Stimulated activated CD8-positive, alpha-beta memory T cell treated with anti-CD3 and anti-CD28 coated beads, Interleukin-4, amount 100 ng/mL, for 1 hour (primary cell): ENCODE measurements at places on chromosomes 16 and 17.

- no peak for DNase-seq
These were observed 14.9 kb downstream of the NAA60 start for GRCh38 chr16:3458278-3458851.

- DNase-seq, result no peak
These were observed 28.1 kb downstream of the HSBP1 start for GRCh38 chr16:83835586-83836566.

DNA sequence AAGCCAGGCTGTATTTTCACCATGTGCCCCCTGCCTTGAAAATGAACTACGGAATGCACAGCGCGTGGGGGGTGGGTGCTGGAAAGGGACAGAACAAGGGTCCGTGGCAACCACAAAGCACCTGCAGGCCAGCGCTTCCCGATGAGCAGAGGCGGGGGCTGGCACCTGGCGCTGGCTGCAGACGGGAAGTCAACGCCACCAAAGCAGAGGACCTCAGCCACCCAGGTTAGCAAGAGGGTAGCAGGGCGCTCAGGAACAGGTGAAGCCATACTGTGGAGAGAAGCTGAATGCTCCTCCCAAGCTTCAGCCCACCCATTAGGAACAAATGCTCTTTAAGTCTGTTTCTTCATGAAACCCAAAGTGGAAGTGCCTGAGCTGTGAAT, 64.7 kb downstream of the KLHDC4 start:
- no peak for DNase-seq

- DNase-seq, result no peak
These were observed 168.6 kb upstream of the IRX3 start for GRCh38 chr16:54455030-54455725.

DNA sequence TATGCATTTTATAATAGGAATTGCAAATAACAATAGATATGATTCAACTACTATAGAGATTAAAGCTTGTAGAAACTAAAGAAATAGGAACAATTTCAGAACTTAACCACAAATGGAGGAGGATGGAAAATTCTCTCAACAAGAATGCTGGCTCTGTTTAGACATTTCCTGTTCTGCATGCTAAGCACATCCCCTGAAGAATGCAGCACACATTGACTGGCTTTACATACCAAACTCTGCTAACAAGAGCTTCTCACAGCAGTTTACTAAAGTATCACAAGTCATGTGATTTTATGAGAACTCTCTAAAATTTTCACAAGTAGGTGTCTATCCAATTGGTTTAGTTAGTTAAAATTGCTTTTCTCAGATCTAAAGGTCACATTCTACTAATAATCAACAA, 85.2 kb downstream of the SPAG9 start:
- DNase-seq, result no peak

DNA sequence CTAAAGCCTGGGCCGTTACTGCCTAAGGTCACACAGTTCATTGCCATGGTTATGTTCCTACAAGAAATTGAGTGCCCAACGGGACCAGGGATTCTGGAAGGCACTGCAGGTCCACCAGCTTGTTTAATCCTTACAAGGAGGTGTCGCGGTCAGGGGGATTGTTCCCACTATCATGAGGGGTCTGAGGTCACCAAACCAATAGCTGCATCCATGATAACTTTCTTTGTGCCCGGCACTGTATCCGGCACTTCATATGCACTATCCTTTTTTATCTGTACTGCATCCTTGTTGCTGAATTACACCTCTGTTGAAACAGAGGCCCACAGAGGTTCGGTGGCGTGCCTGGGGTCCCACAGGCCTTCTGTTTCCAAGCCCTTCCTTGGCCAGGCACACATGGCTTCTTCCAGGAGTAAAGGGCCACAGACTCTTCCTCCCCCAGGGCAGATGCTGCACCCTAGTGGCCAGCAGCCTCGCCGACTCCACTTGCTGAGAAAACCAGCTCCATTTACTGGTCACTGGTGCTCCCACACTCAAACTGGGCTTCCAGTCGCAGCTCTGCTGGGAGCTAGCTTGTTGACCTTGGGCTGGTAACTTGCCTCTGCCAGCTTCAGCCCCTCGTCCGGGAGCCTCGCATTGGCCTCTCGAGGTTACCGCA, 82.0 kb upstream of the PLCG2 start:
- DNase-seq, result peak; percentile 28

- peak; percentile 17 for DNase-seq
These were observed at the start of gene ITGAX for GRCh38 chr16:31354394-31355291. TSS of gene ITGAX (plus strand) at chr16:31355176. CDS start at chr16:31355255, 79 bp downstream.

GRCh38 chr17:40938981-40939380, 1.5 kb upstream of the KRT23 start:
- DNase-seq, result no peak

DNA sequence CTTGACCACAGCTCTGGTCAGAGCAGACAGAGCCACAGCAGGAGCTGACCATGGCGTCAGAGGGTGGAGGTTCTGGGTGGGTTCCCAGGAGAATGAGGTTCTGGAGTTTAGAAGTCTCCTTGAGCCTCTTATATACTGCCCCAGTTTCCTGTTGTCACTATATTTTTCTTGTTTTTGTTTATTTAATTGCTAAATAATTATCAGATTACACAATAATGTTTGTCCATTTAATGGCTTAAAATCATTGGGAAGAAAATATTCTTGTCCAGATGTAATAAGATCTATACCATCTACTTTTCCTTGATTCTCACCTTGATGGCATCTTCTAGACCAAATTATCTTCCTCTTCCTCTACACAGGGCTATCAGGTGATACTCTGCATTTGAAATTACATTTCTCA, at the start of gene KRTAP4-3:
TSS of gene KRTAP4-3 (minus strand) at position 101 of the 400 bp plus-strand sequence. CDS start at position 52, 49 bp downstream.
- DNase-seq, result no peak

GRCh38 chr16:16004314-16004749, 54.9 kb downstream of the ABCC1 start:
- DNase-seq, result no peak

- no peak for DNase-seq
These were observed 226.2 kb downstream of the CDRT15L2 start for GRCh38 chr17:20805751-20806150.

GRCh38 chr16:84683691-84684591, 15.9 kb upstream of the USP10 start:
- DNase-seq, result no peak

GRCh38 chr16:46648656-46649055, 27.5 kb upstream of the SHCBP1 start:
- DNase-seq, result no peak

- no peak for DNase-seq
These were observed 24.9 kb downstream of the PLCD3 start for GRCh38 chr17:45107293-45108010.

DNA sequence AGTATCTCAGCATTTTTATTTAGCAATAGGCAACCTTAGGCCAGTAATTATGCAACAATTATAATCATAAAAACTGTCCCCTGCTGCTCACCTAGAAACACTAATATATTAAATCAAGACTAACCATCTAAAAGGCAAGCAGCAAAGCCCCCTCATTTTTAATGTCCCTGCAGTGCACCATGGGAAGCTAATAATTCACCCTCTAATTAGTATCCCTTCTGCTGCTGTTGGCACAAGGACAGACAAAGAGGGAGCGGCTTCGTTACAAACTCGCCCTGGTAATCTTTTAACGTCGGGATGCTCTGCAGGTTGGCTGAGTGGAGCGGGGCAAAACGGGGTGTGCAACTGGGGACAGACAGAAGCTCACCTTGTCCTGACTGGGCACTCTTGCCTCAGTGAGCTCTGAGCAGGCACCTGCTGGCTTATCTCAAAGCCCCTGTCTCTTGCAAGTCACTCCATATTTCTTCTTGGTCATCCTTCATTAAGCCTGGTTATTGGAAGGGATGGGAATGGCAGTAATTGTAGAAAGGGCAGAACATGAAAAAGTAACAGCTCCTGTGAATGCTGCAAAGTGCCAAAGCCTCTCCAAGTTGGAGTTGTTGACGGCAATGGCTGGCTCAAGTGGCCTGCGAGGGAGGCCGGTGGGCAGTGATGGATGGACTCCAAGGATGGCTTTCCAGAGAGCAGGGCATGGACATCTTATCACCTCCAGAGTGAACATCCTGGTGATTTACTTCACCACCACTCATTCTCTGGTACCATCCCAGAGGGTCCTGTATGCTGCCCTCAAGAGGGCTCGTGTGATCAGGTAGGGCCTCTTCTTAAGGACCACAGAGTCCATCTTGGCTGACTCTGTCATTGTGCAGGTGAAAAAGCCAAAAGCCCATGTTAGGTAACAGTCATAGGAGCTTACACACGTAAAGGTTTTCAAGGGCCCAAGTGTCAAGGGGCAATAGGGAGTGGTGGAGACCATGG, 219.6 kb upstream of the N4BP1 start:
- DNase-seq, result no peak

DNA sequence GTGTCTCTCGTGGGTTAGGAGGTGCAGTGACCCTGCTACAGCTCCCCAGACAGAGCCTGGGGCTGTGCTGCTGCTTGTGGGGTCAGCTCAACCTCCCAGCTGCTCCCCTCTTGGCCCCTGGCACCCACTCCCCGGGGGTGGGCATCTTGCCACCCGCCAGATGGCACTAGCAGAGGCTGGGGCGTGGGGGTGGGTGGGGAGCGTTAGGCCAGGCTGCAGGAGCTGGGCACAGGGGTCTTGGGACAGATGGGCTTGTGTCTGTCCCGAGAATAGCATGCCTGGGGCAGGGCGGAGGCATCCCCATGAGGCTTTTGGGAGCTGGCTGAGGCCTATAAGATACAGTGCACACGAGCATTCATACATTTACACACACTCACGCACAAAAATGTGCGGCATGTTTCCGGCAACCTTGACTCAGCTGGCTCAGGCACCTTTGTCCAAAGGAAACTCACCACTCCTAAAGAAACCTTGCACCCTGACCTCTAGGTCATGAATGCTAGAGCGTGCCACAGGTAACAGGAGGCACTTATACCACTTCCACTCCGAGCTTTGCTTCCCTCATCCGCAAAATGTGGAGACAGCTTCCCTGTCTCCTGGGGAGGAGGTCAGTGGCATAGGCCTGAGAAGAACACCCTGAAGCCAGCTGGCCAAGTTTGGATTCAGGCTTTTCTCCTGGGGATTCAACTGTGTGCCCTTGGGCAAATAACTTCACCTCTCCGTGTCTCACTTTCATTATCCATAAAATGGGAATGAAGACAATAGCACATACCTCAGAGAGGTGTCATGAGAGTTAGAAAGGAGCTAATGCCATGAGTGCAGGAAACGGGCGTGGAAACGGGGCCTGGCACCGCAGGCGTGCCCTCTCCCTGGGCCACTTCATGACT, 78.9 kb upstream of the LHX1 start:
- DNase-seq, result no peak

DNA sequence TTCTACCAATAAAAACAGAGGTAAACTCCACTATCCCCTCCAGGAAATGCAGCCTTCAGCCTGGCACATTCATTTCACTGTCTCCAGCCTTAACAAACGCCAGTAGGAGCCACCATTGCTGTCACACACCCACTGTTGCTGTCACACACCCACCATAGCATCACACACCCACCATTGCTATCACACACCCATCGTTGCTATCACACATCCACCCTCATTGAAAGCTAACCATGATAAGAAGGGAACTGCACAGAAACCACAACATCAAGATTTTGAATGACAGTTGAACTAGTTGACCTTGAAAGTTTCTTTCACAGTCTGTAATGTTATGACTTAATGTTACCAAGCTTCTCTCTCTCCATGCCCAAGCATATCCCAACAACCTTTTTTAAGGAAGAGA, 38.1 kb downstream of the SHCBP1 start:
- DNase-seq, result no peak

GRCh38 chr17:50594128-50594823, 33.8 kb downstream of the CACNA1G start:
- DNase-seq, result no peak

GRCh38 chr16:22312897-22313781, 15.9 kb downstream of the POLR3E start:
- DNase-seq, result no peak

- DNase-seq, result no peak
These were observed 11.2 kb downstream of the CDK5RAP3 start for GRCh38 chr17:47982091-47982617.
